ENCODE measurements at places on chromosomes 16 and 17.

DNA sequence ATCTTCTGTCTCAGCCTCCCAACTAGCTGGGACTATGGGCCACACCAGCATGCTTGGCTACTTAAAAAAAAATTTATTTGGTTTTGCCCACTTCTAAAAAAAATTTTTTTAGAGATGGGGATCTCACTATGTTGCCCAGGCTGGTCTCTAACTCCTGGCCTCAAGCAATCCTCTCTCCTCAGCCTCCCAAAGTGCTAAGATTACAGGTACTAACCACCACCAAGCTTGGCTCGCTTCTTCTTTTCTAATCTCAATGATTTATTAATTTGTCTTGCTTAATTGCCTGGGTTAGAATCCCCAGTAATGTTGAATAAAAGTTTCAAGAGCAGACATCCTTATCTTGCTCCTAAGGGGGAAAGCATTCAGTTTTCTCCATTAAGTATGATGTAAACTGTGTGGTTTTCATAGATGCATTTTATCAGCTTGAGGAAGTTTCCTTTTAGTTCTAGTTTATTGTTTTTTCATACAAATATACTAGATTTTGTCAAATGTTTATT lies 65.8 kb upstream of the NACA2 start:
- no peak for DNase-seq

DNA sequence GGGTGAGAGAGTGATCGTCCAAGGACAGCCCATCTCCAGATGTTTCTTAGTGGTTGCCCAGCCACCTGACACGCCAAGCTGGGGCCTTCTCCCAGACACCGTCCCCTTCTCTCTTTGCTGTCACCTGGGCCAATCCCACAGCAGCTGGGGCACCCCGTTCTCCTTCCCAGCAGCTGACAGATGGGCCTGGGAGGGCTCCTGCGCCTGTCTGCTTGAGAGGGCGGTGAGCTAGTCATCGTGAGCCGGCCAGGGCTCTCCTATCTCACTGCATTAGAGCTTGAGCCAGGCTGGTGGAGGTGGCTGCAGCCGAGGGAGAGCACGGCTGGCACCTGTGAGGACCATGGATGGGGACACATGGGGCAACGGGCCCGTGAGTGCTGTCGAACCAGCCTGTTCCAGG lies 41.2 kb downstream of the RAB11FIP3 start:
- no peak for DNase-seq

DNA sequence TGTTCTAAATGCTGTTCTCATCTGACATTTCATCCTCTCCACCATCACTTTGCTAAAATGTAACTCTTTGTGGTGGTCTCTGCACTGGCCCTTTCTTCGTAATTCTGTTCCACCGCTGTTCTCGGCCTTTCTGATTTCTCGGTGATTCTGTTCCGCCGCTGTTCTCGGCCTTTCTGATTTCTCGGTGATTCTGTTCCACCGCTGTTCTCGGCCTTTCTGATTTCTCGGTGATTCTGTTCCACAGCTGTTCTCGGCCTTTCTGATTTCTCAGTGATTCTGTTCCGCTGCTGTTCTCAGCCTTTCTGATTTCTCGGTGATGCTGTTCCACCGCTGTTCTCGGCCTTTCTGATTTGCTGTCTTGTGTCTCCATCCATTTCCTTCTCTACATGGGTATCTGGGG lies 12.3 kb downstream of the FOXF1 start:
- DNase-seq: no peak

GRCh38 chr16:57643147-57643874 lies 14.9 kb downstream of the ADGRG1 start:
- no peak for DNase-seq

DNA sequence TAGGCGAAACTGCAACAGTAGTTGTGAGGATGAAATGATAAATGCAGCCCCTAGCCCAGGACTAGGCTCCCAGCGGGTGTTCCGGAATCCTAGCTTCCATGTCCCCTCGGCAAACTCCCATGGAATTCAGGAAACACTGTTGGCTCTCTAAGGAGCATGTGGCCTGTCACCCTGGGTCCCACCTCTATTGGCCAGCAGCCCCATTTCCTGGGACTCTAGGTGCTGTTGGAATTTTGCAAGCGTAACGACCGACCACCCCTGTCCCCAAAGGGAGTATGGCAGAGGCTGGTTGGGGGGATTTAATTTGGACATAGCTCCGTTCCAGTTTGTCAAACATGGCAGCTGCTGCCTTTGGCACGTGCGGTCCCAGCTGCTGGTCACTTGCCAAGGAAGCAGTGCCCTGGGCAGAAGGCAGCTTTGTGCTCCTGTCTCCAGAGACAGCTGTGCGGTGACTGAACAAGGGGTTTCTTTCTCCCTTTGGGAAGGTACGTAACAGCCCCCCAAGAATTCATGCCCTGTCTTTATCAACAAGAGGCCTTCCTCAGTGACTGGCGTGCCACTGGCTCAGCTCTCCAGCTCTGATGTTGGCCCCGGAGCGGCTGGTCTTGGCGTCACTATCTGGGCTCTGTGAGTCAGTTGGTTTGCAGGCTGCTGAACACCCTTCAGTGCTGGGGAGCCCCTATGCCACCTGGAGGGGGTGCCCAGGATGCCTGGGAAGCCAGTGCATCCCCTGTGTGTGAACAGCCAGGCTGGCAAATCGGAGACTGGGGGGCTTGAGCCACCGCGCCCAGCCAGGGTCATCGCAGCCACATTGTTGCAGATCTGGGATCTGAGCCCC lies 235.2 kb upstream of the TNRC6C start:
- DNase-seq: no peak

Data from pancreas (tissue), 10 donors.